ENCODE measurements at places on chromosomes 1 and 21.

DNA sequence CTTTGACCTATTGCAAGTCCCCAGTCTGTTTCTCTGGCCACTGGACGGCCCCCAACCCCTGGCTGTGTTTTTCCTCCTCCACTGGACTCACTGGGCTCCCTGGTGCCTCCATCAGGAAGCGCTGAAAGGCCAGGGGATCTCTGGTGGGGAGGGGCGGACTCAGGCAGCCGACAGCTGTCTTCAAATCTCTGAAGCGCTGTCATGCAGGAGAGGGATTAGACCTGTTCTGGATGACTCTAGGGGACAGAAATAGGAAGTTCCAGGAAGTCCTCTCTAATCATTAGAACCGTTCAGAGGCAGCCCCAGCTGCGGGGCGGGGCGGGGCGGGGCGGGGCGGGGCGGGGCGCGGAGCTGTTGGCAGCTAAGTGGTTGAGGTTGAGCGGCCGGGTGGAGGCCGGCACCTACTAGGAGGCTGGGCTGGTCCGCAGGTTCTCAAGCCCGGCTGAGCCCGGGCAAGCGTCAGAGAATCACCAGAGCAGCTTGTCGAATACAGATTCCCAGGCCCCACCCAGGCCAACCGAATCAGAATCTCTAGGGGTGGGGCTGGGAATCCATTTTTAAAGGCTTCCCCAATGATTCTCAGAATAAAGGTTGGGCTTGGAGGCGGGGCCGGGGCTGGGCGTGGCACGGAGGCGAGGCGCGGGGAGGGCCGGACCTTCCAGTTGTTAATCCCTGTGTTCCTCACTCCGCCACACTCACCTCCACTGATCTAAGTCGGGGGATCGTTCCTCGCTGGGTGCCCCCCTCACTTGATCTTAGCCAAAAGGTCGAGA lies 11.4 kb upstream of the PHLDA3 start:
- DNase-seq: peak; percentile 13

- DNase-seq: no peak
Measured at GRCh38 chr1:5108740-5109139, 454.3 kb downstream of the AJAP1 start.

- no peak for DNase-seq
Measured at GRCh38 chr1:21663951-21664805, 5.0 kb downstream of the RAP1GAP start.

GRCh38 chr1:10530281-10530740 lies 55.6 kb downstream of the PEX14 start:
- DNase-seq: no peak

- no peak for DNase-seq
Measured at GRCh38 chr1:93148001-93148400, 32.2 kb downstream of the TMED5 start.

All from naive thymus-derived CD4-positive, alpha-beta T cell (primary cell).